Stimulated activated CD4-positive, alpha-beta T cell treated with anti-CD3 and anti-CD28 coated beads, Interleukin-4, amount 100 ng/mL, for 1 hour (primary cell): ENCODE measurements at places on chromosomes 13 and 19.

- DNase-seq: no peak
Observed at GRCh38 chr13:67023130-67023876, 206.8 kb downstream of the PCDH9 start.

GRCh38 chr13:35818633-35819067, 312.5 kb downstream of the DCLK1 start:
- no peak for DNase-seq

- no peak for DNase-seq
Observed at GRCh38 chr13:38950987-38951386, 39.6 kb downstream of the STOML3 start.

GRCh38 chr19:4639531-4640246, 373 bp downstream of the TNFAIP8L1 start:
- DNase-seq: no peak

DNA sequence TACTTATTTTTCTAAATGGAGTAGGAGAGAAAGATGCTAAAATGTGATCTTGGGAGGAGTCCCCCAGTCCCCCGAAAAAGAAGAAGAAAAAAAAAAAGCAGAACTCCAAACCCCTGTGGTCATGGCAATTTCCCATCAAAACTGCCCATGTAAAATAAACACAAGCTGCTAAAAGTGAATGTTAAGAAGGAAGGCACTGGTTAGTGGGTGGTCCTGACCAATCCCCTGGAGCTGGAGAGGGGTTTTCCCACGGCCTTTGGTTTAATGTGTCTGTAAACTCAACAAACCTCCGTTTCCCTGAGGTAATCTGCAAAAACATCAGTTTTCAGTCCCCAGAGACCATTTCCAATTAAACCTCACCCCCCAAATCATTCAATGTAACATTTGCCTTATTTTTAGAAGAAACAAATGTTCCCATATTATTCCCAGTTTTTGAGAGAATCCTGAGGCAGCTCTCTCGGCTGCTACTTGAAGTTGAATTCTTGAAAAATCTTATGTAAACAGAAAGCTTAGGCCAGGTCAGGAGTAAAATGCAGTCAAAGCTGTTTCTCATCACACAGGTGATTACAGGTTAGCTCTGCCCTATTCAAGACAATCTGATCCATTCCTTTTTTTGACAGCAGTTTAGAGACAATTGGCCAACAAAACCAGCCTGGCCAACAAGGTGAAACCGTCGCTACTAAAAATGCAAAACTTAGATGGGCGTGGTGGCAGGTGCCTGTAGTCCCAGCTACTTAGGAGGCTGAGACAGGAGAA, 17.0 kb downstream of the RAB3D start:
- DNase-seq: no peak

DNA sequence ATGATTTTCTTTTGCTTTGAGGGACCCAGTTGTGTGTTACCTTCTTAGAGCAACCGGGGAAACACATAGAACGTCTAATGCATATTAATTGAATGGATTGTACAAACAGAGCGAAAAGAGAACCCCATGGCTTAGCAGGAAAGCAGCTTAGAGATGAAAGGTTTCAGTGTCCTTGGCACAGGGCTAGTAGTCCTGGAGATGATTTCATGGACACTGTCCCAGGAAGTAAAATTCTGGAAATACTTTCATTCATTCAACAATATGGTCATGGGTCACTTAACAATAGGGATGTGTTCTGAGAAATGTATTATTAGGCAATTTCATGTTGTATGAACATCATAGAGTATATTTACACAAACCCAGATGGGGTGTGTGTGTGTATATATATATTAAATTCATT, 9.7 kb upstream of the FUT2 start:
- DNase-seq: no peak

GRCh38 chr13:95403349-95404140, 102.3 kb upstream of the ABCC4 start:
- no peak for DNase-seq

GRCh38 chr19:58492265-58492664, 16.1 kb downstream of the ZNF446 start:
- DNase-seq: no peak

GRCh38 chr13:23074075-23074828, 106.5 kb upstream of the SGCG start:
- DNase-seq: no peak

DNA sequence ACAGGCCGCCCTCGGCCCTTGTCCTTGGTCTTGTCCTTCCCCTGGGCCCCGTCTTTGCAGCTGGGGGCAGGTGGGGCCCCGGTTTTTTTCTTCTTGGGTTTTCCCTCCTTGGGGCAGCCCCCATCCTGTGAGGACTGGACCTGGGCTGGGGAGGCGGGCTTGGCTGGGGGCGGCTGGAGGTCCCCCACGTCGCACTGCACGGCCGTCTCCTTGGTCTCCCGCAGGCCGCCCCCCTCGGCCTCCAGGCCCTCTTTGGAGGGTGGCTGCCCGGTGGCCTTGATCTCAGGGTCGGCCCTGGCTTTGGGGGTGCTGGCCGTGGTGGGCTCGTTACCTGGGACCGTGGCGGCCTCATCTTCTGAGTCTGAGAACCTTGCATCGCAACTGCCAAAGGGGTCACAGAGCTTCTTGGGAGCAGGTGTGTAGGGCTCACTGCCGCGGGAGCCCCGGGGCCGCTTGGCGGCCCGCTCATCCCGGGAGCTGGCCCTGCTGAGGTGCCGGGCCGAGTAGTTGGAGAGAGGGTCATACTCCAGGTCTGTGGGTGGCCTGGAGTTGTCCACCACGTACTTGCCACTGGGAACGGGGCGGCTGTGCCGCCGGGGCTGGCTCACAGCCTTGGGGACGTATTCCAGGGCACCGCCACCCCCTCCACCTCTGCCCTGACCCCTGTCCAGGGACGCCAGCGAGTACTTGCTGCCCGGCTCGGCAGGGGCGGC, 15.6 kb upstream of the ATP8B3 start:
- no peak for DNase-seq

- DNase-seq: no peak
Observed at GRCh38 chr19:40154121-40154680, 37.0 kb upstream of the MAP3K10 start.

DNA sequence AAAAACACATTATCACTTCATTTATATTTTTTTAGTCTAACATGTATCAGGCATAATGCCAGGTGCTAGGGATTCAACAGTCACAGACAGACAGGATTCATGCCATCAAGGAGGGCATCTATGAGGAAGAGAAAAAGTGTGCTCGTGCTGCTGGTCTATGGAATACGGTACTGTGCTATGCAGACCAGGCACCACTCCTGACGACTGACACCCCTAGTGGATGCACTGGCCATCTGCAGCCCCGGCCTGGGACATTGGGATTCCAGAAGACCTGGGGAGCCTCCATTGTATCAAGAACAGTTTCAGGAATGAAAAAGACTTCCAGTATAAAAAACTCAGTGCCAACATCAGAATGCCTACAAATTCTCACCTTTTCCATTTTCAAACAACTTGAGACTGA, 94.0 kb downstream of the KLF12 start:
- peak; percentile 38 for DNase-seq

GRCh38 chr19:7199613-7200533, 94.3 kb downstream of the INSR start:
- no peak for DNase-seq

DNA sequence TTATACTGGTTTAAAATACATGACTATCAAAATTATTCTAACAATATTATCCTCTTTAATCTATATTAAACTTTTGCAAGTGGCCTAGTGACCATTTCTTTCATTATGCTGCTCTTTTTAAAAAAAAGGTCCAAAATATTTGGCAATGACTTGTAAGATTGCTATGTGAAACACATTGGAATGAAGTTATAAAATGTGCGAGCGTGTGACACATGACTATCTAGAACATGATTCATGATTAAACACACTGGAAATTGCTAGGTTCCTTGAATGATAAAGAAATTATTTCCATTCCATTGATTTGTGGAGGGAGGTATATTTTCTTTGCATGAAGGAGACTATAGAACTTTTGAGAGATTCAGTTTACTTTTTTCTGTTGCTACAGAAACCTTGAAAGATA, 739.1 kb downstream of the DIAPH3 start:
- DNase-seq: no peak

DNA sequence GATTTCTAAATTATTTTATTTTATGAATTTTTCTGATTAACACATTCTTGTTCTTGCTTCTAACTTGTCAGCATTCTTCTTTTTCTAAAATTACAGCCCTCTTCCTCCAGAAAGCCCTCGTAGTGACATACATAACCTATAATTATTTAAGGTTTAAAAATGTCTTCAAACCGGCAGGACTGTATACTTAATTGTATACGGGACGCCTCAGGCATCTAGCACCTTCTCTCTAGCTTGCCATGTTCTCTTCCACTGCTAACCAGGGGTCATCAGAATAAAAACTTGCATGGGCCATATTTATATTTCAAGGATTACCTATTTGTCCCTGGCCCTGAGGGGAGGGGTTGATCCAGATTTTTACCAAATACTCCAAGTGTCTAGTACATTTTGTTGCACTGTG, 380.3 kb downstream of the MYO16 start:
- DNase-seq: no peak

- peak; percentile 49 for DNase-seq
Observed at GRCh38 chr19:10334588-10335351, 1.4 kb upstream of the RAVER1 start.

DNA sequence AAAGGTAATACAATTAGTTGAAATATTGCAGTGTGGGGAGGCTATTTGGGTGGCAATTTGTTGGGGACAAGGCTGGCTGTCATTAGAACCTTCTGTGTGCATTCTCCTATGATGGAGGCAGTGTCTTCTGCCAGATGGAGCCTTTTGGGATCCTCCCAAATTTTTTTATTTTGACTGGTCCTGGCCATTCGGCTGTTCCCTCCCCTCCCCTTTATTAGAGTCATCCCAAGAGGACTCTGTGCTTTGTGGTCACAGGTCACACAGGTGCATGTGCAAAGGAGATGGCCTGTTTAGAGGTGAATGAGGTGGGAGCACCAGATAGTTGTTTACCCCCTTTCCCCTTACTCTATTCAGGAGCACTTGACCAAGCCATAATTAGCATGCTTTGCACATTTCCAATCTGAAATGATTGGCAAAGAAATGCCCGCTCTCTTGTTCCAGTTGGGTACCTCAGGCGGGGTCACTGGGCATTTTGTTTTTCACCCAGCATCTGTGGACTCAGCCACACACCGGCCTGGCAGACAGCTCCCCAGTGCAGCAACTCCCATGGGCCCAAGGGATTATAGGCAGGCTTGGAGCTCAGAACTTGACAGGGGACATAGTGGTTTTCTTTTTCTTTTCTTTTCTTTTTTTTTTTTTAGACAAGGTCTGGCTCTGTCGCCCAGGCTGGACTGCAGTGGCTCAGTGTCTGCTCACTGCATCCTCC, 19.8 kb downstream of the GATAD2A start:
- no peak for DNase-seq

DNA sequence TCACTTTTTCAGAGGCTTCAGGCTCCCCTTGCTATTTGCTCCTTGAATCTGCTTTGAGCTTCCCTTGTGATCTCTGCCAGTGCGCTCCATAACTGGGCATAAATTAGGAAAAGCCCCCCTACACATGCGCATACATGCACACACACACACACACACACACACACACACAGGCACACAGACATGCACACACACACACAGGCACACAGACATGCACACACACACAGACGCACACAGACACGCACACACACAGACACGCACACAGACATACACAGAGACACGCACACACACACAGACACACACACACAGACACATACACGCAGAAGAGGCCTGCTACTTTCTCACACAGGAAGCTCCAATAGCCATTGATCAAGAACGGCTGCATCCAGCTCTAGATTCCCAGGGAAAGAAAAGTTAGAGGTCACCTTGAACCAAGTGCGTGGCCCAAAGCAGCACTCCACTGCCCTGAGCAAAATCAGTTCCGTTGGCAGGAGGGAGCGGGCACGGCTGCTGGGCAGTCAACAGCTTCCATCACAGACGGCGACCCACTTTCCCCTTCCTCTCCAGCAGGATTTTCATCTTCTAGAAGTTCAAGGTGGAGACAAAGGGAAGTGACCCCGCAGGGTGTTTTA, 145.6 kb downstream of the DPF1 start:
- DNase-seq: no peak

- peak; percentile 86 for DNase-seq
Observed at GRCh38 chr19:12806242-12807081, at the start of gene RNASEH2A. TSS of gene RNASEH2A (plus strand) at chr19:12806584. CDS start at chr19:12806674, 90 bp downstream.

DNA sequence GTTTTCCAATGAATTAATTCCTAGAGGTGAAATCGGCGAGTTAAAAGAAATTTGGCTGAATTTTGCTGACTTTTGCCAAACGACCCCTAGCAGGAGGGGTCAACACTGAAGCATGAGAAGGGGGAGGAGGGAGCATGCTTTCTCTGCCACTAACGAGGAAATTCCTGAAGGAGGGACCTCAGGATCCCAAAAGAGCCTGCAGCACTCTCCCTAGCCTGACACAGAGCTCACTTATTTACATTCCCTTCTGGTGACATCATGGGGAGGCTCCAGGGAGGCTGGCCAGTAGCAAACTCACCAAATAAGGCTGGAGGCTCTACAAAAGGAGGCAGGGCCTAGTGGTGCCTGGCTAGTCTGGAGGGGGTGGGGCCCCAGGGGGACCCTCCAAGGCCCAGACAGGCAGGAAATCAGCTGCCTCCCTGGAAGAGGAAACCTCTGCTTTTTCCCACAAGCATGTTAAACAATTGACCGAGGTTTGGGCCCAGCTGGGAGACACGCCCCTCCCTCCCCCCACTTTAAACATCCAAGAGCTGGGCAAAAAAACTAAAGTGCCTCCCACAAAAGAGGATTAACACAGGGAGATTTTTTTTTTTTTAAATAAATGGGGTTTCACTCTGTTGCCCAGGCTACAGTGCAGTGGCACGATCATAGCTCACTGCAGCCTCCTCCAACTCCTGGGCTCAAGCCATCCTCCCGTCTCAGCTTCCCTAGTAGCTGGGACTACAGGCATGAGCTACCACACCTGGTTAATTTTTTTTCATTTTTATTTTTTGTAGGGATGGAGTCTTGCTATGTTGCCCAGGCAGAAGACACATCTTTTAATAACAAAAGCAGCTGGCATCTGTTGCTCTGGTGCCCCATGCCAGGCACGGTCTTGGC, 2.1 kb downstream of the DAPK3 start:
- DNase-seq: no peak

GRCh38 chr13:112346173-112346898, 29.8 kb upstream of the SPACA7 start:
- DNase-seq: no peak

- DNase-seq: no peak
Observed at GRCh38 chr13:113157206-113157928, 1.1 kb upstream of the PROZ start.

DNA sequence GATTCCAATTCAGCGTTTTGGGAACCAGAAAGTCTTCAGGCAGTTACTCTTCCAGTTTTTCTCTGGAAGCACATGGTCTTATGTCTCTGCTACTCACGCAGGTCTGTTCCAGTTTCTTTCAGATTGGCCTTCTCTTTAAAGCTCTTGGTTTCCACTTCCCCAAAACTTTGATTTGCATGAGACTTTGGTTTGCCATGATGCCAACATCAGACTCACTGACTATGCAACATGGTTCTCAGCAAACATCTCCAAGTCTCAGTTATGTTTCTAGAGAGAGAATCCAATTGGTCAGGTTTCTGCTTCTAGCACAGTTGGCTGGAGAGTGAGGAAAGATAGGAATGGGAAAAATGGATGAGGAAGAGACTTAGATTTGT, 3.1 kb downstream of the AKAP11 start:
- no peak for DNase-seq
